Ovary (tissue), 10 donors: ENCODE measurements at places on chromosomes 13 and 19. TPM values are rescaled to one million over a fixed set of nuclear protein-coding genes. Genes with fewer than 3 reads are reported as not detected.

ACER1 gene
- total RNA-seq = not detected

DNA sequence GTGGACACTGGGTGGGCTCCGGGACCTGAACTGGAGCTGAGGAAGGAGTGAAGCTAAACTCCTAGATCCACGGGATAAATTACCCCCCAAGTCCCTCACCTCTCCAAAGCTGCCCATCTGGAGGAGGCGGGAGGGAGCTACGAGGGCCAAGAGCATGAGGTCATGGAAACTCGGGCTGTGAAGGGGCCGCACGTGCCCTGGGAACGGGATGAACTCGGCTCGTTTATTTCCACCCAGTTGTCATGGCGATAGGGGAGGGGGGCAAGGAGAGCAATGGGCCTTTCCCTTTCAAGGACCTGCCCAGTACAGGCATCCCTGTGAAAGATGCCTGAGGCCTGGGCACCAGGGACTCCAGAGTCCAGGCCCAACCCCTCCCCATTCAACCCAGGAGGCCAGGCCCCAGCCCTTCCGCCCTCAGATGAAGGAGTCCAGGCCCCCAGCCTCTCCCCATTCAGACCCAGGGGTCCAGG, 3.8 kb downstream of the PPP1R12C start:
- DNase-seq = peak; percentile 97

GRCh38 chr19:57665261-57665806, 3.4 kb upstream of the ZSCAN4 start:
- no peak for DNase-seq

- no peak for DNase-seq
Observed at GRCh38 chr13:79919091-79919490, 421.8 kb downstream of the SPRY2 start.

GRCh38 chr19:4713384-4713951, 10.2 kb downstream of the DPP9 start:
- no peak for DNase-seq

DNA sequence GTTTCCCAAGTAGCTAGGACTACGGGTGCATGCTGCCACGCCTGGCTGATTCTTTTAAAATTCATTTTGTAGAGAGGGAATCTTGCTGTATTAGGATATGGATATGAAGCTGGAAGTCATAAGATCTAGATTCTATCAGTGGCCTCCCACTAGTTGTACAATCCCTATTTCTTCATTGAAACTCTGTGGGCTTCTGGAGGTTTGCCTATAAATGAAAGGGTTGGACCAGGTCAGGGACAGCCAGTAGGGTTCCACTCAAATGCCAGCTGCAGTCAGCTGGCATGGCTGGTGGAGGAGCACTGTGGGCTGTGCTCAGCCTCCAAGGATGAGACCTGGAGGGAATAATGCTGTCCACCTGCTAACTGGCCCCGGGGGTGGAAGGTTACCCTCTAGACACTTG, 110.2 kb upstream of the GJB6 start:
- DNase-seq = no peak

- DNase-seq = no peak
Observed at GRCh38 chr19:56026769-56027168, 40.2 kb downstream of the NLRP5 start.

DNA sequence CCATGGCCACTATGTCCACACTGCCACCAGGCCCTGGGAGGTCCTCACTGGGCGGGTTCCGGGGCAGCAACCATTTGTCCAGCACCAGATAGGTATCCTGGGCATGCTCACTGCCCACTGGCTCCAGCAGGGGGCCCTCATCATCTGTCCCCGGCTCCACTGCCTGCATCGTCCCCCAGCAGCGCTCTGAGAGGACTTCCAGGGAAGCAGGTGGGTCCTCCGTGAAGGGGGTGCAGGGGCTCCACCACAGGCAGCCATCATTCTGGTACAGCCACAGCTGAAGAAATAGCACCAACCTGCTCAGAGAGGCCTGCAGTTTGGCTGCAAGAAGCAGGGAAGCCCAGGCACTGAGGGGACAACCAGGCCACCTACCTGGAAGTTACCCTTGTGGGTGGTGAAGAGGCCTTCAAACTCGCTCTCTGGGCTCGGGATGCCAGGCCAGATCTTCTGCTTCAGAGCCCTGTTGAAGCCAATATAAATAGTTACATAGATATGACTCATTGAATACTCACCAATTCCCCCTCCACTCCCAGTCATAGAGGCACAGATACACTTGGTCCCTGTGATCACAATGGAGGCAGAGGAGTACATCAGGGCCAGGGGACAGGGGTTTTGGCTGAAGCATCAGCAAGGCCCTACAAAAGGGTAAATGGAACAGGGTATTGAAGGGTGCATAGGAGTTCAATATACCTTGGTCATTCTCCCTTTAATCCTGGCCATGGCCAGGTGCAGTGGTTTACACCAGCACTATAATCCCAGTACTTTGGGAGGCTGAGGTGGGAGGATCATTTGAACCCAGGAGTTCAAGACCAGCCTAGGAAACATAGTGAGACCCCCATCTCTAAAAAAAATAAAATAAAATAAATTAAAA, 4.1 kb downstream of the SWSAP1 start:
- peak; percentile 56 for DNase-seq

- DNase-seq = no peak
Observed at GRCh38 chr13:24459234-24459633, 53.3 kb downstream of the PARP4 start.

- no peak for DNase-seq
Observed at GRCh38 chr13:42400188-42400833, 128.4 kb downstream of the AKAP11 start.

DNA sequence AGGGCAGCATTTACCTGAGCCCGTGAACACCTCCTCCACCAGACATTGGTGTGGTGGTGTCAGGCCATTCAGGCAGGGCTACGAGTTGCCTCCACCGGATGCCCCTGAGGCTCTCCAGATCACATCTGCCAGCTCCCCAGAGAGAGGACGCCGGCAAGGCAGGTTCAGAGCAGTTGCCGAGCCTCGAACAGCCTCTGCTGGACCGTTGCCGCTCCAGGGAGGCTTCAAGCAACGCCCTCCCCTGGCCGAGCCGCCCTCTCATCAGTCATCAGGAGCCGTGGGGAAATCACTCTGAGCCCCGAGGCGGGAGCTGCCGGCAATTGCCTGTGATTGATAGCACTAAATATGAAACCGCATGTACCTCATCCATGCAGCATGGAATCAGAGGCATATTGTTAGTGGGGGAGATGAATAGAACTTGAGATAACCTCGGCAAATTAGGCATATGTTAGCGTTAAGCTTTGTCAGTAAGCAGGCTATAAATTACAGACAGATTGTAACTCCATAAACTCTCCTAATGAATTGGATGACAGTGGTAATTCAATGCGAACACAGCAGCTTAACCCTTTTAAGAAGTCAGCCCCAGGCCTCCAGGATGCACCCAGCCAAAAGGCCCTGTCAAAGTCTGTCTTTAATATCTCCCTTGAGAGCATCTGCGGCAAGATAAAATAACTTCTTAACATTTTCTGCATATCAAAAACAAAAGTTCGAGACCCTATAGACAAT, 29.8 kb upstream of the SPACA7 start:
- DNase-seq = no peak

DNA sequence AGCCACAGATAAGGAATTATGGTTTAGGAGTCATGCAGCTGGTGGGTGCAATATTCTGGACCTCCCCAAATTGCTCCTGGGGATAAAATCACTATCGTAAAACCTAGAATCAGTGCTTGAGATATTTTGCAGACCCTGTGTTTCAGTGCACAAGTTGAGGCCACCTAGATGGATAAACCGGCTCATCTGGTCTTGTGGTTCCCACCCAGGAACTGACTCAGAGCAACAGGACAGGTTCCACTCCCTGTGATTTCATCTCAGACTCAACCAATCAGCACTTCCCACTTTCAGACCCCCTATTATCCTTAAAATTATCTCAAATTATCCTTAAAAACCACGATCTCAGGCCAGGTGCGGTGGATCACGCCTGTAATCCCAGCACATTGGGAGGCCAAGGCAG, 21.0 kb downstream of the FBXL12 start:
- no peak for DNase-seq

DNA sequence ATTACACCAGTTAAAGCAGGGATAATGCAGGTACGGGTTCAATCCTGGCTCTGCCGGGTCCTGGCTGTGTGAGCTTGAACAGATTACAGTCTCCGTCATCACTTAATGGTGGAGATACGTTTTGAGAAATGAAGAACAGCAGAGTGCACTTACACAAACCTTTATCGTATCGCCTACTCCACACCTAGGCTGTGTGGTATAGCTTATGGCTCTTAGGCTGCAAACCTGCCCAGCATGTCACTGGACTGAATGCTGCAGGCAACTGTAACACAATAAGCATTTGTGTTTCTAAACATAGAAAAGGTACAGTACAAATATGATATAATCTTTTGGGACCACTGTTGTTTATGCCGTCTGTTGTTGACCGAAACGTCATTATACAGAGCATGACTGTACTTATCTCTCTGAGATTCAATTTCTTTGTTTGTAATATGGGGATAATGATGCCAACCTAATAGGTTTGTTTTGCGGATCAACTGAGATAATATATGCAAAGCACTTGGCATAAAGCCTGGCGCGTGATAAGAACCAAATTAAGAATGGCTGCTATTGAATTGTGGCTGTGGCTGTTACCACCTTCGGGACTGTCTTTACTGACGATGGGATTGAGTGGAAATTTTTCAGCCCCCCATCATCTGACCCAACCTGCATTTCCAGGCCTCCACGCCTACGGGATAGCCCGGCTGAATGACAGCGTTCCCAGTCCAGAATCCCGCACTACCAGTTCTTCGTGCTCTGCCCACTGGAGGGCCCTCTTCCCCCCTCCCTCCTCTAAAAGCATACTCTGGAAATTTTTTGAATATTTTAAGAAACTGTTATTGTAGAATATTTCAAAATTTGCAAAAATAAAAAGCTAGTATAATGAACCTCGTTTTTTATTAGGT, 11.2 kb downstream of the KRTDAP start:
- DNase-seq = no peak

DNA sequence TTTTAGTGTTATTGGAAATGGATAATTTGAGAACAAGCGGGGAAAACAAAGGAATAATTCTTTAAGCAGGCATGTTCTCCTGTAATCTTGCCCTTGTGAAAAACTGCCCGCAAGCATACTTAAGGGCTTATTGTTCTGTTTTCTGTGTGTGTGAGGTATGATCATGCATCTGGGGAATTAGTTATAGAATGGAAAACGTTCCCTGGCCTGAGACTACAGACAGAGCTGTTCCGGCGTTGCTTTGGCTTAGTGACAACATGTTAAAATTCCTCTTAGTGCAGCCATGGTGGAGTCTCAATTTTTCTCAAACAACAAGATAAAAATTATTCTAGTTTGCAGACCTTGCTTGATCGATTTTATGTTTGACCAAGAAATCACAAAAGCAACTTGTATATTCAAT, 560.2 kb upstream of the SPRY2 start:
- DNase-seq = no peak

SIGLEC12 gene
- not detected for total RNA-seq

TNNT1 gene
- total RNA-seq = not detected

DNA sequence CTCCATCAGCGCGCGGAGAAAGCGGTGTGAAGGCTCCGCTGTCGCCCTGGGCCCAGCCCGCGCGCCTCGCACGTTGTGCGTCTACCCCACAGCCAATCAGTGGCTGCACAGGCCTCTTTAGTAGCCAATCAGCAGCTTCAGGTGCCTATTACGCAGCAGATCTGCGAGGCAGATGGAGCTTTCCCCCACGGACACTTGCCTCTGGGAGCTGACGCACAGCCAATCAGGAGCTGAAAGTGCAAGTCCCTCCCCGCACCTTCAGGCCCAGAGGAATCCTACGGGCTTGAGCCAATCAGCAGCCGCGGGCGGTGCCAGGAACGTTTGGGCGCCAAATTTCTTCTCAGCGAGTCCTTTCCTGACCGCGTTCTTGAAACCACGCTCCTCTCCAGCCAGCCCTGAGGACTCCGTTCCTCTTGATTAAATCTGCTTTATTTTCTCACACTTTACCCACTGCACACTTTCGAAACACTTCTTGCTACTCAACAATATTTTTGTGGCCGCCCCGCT, 39.9 kb downstream of the SIGLEC7 start:
- DNase-seq = no peak

DNA sequence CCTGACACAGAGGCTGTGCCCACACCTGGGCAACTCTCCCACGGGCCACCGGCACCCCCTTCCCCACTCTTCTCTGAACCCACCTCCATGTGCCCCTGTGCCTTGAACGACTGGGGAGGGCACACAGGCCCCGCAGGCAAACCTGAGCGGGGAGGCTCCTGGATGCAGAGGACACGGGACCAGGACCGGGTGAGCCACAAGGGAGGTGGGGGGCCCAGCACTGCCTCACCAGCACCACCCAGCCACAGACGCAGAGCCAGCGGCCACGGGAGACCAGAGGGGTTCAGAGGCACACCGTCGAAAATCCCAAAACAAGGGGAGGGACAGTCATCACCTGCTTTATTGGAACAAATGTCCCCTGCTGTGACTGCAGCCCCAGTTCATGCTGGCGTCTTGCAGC, 49.4 kb downstream of the STK24 start:
- no peak for DNase-seq

DNA sequence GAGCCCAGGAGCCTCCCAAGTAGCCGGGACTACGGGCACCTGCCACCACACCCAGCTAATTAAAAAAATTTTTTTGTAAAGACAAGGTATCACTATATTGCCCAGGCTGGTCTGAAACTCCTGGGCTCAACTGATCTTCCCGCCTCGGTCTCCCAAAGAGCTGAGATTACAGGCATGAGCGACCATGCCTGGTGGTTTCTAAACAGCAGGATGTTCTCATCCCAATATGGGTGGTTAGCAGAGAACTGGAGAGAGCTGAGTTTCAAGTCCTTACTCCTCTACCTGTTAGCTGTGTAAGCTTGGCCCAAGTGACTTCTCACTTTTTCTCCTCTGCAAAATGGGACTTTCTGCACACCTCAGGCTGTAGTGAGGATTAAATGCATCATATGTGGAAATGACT, 8.0 kb downstream of the TMEM91 start:
- DNase-seq = no peak

GRCh38 chr19:21233691-21234090, 91.9 kb downstream of the ZNF431 start:
- no peak for DNase-seq

DNA sequence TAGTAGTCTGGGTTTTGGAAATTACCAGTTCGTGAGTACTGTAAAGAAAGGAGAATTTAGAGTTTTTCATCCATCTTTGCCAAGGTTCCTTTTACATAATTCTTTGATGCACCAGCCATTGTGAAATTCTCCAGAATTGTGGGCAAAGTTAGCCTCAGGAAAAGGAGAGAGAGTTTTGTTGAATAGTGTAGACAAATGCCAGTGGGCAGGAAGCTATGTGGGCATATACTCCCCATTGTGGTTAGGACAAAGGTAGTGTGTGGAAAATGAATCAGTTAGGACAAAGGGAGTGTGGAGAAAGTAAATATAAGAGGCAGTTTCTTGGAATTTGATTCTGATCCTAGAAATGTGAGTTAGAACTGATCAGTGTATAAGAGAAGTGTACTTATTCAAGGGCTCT, 67.9 kb downstream of the PCCA start:
- no peak for DNase-seq

FOSB gene
- 122 TPM for total RNA-seq
